Neural progenitor cell (in vitro differentiated cells): ENCODE measurements at places on chromosomes 12 and 14.

GRCh38 chr12:124928095-124928911 is 13.9 kb upstream of the UBC start:
- H3K4me1 ChIP-seq: no peaks in the 10 kb centered on the region
- DNase-seq: peak; percentile 31

- no peak overlapping the region for H3K27ac ChIP-seq
- H3K27me3 ChIP-seq: no peaks in the 10 kb centered on the region
- no peak for DNase-seq
- H3K4me1 ChIP-seq: no peaks in the 10 kb centered on the region
- no peak overlapping the region for H3K4me3 ChIP-seq
These were observed 44.6 kb downstream of the DLK1 start for GRCh38 chr14:100771121-100771800.

DNA sequence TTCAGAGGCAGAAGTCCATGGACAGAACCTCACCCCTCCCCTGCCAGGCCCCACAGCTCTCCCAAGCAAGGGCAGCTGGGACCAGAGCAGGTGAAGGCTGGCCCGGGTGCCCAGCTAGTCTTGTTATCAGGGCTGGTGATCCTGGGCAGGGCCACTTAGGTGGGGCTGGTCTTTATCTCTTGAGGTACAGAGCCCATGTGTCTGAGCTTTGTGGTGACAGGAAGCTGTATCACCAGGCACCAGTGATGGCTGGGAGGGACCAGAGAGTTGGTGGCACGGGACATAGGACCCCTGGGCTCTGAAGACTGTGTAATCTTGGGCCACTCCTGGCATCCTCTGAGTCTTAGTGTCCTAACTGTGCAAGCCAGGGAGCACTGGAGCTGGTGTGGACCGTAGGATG is 12.8 kb upstream of the HPD start:
- no peak overlapping the region for H3K27ac ChIP-seq
- no peak overlapping the region for H3K4me3 ChIP-seq
- H3K36me3 ChIP-seq: no peaks in the 10 kb centered on the region
- no peak for DNase-seq
- H3K27me3 ChIP-seq: no peaks in the 10 kb centered on the region

GRCh38 chr12:18428416-18428815 is 167.1 kb downstream of the PIK3C2G start:
- DNase-seq: no peak
- peaks cover 14% of the 10 kb centered on the region for H3K4me1 ChIP-seq
- H3K36me3 ChIP-seq: no peaks in the 10 kb centered on the region
- H3K27me3 ChIP-seq: no peaks in the 10 kb centered on the region

GRCh38 chr12:68786929-68787328 is 21.0 kb upstream of the MDM2 start:
- peak overlapping the region; percentile 83 for H3K27ac ChIP-seq
- no peak for DNase-seq
- no peaks in the 10 kb centered on the region for H3K36me3 ChIP-seq
- H3K4me3 ChIP-seq: no peak overlapping the region
- H3K4me1 ChIP-seq: peaks cover 6% of the 10 kb centered on the region
- no peaks in the 10 kb centered on the region for H3K27me3 ChIP-seq

DNA sequence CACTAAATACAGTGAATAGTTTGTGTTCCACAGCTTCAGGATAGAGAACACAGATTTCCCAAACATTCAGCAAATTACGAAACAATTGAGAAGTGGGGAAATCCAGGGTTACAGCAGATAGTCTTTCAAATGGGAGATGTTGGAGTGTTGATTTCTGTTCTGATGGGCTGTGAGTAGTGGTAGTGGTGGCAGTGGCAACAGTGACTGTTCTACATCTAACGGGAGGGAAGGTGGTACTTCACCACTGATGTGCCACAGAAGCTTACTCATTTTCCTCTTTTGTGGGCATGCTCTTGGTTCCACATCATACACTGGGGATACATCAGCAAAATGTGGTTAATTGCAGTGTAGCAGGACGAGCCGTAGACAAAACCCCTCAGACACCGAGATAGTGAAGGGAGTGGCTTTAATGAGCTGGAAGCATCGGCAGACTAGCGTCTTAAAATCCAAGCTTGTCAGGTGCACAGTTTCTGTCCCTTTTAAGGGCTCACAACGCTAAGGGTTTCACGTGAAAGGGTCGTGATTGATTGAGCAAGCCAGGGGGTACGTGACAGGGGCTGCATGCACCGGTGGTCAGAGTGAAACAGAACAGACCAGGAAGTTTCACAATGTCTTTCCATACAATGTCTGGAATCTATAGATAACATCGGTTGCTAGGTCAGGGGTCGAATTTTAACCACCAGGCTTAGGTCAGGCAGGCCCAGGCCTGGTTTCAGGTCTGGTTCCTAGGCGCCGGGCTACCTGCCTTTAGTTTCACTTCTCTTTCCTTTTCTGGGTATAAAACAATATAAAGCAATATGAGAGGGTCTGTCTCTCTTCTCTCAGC is 330.6 kb upstream of the FBXO33 start:
- H3K4me1 ChIP-seq: no peaks in the 10 kb centered on the region
- no peaks in the 10 kb centered on the region for H3K36me3 ChIP-seq
- no peak overlapping the region for H3K4me3 ChIP-seq
- no peaks in the 10 kb centered on the region for H3K27me3 ChIP-seq
- no peak overlapping the region for H3K27ac ChIP-seq

DNA sequence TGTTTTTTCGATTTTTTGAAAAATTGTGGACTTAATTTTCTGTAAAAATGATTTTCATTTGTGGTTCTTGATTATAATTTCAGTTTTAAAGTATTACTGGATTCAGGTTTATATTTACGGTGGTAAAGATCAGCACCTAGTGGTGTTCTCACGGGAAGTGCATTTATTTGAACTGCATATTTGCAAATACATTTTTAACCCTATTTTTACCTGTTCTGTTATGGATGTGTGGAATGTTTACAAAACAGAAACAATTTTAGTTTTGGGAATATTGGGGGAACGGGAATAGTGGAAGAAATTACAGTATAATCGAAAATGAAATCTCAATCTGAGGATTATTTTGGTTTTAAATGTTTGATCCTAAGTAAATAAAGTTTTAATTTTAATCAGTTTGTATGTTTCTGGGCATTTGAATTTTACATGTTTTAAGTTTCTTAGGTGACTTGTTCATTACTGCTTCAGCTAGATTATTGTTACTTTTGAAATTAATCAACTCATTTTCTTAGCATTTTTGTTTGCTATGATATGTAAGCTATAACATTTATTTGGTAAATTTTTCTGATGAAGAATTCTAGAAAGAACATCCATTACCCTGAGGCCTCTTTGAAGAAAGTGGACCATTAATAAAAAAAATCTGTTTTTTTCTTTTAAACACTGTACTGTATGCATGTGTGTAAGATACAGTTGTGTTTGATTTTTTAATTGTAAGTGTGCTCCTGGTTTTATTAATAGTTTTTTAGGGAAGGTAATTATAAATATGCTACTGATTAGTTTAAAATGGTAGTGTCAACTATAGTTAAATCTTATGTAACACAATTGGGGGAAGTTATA is 942 bp downstream of the ATF7IP start:
- H3K36me3 ChIP-seq: no peaks in the 10 kb centered on the region
- no peaks in the 10 kb centered on the region for H3K27me3 ChIP-seq
- H3K4me1 ChIP-seq: peaks cover 27% of the 10 kb centered on the region

GRCh38 chr12:133235401-133236112 is at the start of gene ANHX:
Gene ANHX (minus strand): TSS chr12:133235877. CDS start chr12:133234356, 1,521 bp downstream.
- no peaks in the 10 kb centered on the region for H3K4me1 ChIP-seq
- DNase-seq: no peak
- H3K36me3 ChIP-seq: no peaks in the 10 kb centered on the region
- no peaks in the 10 kb centered on the region for H3K27me3 ChIP-seq

DNA sequence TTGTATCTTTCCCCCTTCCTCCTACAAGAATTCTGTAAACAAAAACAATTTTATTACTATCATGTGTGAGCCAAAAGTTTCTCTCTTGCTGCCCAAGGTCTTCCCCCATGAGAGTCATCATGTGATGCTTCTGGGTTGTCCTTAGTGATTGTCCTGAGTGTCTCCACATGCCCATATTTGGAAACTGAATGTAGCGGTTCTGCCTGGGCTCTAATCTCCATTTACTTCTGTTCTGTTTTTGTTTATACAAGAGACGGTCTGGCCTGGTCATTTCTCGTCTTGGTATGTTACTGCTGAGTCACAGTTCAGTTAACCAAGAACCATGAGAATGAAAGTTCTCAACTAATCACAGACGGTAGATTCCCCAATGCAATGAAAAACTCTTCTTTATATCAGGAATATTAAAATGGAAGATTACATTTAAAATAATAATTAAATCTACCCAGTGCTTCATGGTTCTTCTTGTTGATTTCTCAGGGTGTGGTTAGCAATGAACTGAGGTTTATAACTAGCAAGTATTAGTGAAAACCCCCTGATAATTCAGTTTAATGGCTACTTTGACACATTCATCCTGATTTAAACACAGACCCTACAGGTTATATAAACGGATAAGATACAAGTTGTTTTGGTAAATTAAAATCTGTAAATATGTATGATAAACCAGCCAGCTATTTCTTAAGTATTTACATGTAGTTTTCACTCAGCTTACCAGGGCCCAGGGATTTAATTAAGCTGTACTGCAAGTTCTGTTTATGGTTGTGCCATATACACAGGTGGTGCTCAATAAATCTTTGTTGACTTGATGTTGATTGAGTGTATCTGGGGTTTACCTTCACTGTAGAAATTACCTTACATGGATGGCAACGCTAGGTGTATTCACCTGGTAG is 81.1 kb downstream of the PELI2 start:
- no peak overlapping the region for H3K27ac ChIP-seq
- no peak for DNase-seq
- no peaks in the 10 kb centered on the region for H3K36me3 ChIP-seq
- no peaks in the 10 kb centered on the region for H3K27me3 ChIP-seq

- peaks cover 7% of the 10 kb centered on the region for H3K36me3 ChIP-seq
- no peaks in the 10 kb centered on the region for H3K27me3 ChIP-seq
- H3K4me1 ChIP-seq: no peaks in the 10 kb centered on the region
- H3K4me3 ChIP-seq: no peak overlapping the region
- no peak for DNase-seq
These were observed 211.3 kb downstream of the ESR2 start for GRCh38 chr14:64082837-64083236.
